ENCODE measurements at places on chromosomes 12 and 14.

DNA sequence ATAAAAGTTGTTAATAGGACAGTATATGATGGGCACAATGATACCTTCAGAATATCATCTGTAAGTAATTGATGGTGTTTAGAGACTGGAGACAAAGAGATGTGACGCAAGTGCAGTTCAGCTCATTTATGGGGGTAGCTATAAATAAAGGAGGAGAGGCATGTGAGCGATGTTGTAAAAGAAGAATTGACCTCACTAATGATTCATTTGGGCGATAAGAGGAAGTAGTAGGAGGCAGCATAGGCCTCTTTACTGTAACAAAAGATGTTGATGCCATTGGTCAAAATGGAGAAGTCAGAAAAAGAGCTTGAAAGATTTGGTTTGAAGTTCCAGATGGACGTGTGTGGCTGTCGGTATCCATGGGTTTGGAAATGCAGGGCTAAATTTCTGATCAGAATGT is 70.0 kb downstream of the FLRT2 start:
- H3K27ac ChIP-seq: no peak overlapping the region
- no peaks in the 10 kb centered on the region for H3K27me3 ChIP-seq
- H3K4me3 ChIP-seq: no peak overlapping the region
- no peak for DNase-seq
- no peaks in the 10 kb centered on the region for H3K4me1 ChIP-seq

- H3K27me3 ChIP-seq: no peaks in the 10 kb centered on the region
- H3K27ac ChIP-seq: no peak overlapping the region
Measured at GRCh38 chr12:106018286-106018685, 120.5 kb downstream of the NUAK1 start.

DNA sequence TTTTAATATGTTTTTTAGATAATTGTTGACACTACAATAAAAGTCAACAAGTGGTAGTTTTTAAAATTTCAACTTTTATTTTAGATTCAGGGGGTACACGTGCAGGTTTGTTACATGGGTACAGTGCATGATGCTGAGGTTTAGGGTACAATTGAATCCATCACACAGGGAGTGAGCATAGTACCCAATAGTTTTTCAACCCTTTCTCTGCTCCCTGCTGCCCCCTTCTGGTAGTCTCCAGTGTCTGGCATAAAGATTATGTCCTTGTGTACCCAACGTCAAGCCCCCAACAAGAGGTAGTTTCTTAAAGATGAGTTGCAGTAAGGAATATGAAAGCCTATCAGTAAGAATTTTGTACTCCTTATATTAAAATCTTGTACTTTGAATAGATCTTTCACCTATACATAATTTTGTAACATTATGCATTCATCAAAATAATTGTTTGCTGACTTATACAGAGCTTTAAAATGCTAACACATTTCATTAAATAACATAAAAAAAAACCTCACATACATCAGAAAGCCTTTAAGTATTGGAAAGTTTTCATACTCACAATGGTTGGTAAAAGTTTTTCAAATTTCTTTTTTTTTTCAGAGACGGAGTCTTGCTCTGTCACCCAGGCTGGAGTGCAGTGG is 5.4 kb upstream of the RALGAPA1 start:
- no peaks in the 10 kb centered on the region for H3K27me3 ChIP-seq
- DNase-seq: no peak
- no peaks in the 10 kb centered on the region for H3K4me1 ChIP-seq
- no peaks in the 10 kb centered on the region for H3K36me3 ChIP-seq

DNA sequence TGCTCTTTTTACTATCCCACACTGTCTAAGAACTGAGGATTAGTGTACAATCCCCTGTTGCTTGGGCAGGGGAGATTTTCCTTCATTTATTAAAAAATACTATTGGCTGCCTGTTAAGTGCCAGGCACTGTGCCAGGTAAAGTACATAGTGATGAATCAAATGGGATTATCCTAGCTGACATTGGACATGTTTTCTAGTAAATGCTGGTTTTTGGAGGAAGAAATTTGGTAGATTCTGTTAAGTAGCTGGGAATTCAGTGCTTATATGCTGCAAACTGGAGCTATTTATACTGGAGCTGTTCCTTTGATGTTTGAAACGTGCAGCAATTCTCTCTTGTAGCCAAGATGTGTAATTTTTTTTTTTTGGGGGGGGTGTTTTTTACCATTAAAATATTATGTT is 299.6 kb downstream of the EMP1 start:
- no peaks in the 10 kb centered on the region for H3K36me3 ChIP-seq
- no peak for DNase-seq
- H3K4me3 ChIP-seq: no peak overlapping the region

DNA sequence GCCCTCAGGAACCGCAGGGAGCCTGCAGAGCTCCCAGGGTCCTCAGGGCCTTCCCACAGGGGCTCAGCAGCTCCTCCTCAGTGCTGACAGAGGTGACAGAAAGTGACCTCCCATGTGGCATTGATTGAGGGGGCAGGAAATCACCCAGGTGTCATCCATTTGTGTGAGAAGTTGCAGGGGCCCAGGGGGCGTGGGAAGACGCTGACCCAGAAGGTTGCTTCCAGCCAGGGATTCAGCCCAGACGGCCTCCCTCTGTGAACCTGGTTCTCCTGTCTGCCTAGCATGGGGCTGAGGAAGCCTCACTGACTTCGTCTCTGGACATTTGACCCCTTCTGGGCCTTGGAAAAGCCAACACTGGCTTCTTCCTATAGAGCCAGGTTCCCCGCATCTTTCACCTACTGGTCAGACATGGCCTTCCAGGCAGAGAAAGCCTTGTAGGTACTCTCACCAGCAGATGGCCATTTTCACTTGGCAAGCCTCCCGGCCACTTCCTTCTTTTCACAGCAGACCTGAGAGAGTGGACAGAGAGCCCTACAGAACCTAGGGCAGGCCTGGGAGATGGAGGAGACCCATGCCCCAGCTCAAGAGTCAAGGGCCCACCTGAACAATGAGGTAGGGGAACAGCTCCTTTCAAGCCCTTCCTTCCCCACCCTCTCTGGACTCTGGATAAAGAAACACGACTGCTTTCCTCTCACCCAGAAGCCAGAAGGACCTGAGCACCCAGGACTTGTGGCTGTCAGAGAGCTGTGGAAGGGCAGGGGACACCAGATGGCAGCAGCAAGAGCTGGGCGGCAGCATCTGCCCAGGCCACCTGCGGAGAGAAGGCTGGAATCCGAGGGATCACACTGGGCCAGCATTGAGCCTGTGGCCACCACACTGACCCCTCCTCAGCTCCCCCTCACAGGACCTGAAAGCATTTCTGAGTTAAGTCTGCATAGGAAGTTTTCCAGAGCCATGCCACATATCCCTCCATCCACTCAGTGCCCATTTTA is 377.8 kb downstream of the DPF3 start:
- no peak overlapping the region for H3K27ac ChIP-seq
- DNase-seq: no peak
- H3K4me1 ChIP-seq: no peaks in the 10 kb centered on the region
- H3K27me3 ChIP-seq: peaks cover 13% of the 10 kb centered on the region
- H3K4me3 ChIP-seq: no peak overlapping the region

DNA sequence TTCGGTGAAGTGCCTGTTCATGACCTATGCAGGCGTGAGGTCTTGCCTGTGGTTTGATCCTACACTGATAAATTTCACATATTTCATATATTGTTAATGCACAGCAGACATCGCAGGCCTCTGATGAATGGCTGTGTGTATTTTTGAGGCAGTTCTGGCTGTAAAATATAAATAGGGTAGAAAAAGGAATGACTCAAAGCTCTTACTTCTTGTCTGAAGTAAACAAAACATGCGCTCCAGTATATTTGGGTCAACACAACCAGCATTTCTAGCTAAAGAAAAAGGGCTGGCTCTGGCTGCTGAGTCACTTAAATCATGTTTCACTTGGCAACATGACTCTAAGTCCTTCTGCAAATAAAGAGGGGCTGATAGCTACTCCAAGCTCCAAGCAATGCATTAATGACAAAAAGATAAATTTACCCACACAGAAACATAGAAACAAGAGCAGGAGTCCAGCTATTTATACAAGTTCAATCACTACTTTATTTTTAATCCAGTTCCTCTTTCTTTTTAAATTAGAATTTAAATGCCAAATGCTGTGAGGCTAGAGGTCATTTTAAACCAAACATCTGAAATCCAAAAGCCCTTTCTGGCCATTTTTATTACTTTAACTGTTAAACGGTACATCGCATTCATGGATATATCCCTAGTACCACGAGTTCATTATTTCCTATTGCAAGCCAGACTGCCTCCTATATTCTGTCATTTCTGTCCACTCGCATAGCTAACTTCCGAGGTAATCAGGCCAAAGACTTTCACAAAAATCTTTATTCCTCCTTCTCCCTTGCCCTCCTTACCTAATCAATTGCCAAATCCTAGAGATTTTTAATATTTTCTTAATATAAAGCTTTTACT is 54.3 kb upstream of the TMCC3 start:
- no peaks in the 10 kb centered on the region for H3K27me3 ChIP-seq
- no peaks in the 10 kb centered on the region for H3K36me3 ChIP-seq
- no peak for DNase-seq
- no peak overlapping the region for H3K27ac ChIP-seq
- no peaks in the 10 kb centered on the region for H3K4me1 ChIP-seq
- no peak overlapping the region for H3K4me3 ChIP-seq

All from RWPE2 (cell line).